ENCODE measurements at places on chromosomes 7 and 10. TPM values are rescaled to one million over a fixed set of nuclear protein-coding genes. Genes with fewer than 3 reads are reported as not detected.

Gene CHAT
- not detected for polyA plus RNA-seq

Gene SMC3
- 67.7 TPM for polyA plus RNA-seq

Gene LMTK2
- 12.3 TPM for polyA plus RNA-seq

Gene SAMD9
- polyA plus RNA-seq = not detected

Gene MORN4
- 64.7 TPM for polyA plus RNA-seq

Gene ACTL6B
- 389 TPM for polyA plus RNA-seq

Gene SCRN1
- 130 TPM for polyA plus RNA-seq

Gene CPXM2
- polyA plus RNA-seq = not detected

Gene TRA2A
- 135 TPM for polyA plus RNA-seq
